ENCODE measurements at places on chromosomes 11 and 22.

DNA sequence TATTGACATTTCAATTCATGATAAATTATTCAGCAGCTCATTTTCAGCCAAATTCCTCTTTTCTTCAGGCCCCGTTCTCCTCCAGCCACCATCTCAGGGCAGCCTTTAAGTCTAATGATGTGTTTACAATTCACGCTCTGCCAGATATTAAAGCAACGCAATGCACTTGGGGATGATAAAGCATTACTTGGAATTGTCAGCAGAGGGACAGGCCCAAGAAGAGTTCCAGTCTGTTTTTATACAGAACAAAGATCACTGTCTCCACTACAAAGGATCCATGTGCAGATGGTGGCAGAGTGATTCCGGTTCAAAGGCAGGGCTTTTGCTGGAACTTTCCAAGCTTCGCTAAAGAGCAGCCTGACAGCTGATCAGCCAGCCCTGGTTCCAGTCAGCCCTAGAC is 13.6 kb upstream of the GALNT18 start:
- H3K27me3 ChIP-seq = no peaks in the 10 kb centered on the region
- H3K27ac ChIP-seq = no peak overlapping the region
- H3K4me3 ChIP-seq = no peak overlapping the region

DNA sequence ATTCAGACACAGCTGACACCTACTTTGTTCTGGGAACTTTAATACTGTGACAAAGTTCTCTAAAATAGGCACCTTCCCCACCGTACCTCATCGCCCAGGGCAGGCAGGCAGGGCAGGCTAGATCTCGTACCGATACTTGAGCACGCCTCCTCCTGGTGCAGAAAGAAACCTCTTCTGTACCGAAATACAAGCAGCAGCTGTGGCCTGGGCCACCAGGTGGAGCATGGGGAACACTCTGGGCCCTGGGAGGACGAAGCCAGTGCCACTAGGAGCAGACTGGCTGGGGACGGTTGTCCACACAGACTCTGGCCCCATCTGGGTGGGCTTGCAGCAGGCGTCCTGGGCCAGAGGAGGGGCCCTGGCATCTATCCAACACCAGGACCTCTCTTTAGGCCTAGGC is 12.8 kb downstream of the PMM1 start:
- no peaks in the 10 kb centered on the region for H3K27me3 ChIP-seq
- H3K36me3 ChIP-seq = no peaks in the 10 kb centered on the region
- no peak overlapping the region for H3K27ac ChIP-seq

DNA sequence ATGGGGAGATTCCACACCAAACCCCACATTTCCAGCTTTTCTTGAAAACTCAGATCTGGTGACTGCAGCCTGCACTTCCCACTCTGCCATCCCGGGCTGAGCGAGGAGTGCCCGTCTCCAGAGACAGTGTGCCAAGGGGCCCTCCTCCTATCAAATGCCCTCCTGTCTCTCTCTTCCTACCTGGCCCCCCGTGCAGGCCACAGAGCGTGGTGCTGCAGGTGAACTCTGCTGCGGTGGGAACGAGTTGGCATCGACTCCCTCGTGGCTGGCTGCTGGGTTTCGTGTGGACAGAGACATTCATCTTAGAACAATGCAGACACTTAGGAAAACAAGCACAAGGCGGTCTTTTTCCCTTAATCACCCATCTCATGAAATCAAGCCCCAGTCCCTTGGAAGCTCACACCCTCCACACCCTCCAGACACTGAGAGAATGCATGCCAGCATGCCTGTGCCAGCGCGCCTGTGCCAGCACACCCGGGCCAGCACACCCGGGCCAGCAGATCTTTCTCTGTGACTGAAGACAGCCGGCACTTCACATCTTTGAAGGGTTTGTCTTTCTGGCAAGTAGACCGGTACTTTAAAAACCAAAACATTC is 65.0 kb downstream of the PARVB start:
- H3K27ac ChIP-seq = no peak overlapping the region
- no peaks in the 10 kb centered on the region for H3K36me3 ChIP-seq
- DNase-seq = no peak
- H3K4me1 ChIP-seq = no peaks in the 10 kb centered on the region

DNA sequence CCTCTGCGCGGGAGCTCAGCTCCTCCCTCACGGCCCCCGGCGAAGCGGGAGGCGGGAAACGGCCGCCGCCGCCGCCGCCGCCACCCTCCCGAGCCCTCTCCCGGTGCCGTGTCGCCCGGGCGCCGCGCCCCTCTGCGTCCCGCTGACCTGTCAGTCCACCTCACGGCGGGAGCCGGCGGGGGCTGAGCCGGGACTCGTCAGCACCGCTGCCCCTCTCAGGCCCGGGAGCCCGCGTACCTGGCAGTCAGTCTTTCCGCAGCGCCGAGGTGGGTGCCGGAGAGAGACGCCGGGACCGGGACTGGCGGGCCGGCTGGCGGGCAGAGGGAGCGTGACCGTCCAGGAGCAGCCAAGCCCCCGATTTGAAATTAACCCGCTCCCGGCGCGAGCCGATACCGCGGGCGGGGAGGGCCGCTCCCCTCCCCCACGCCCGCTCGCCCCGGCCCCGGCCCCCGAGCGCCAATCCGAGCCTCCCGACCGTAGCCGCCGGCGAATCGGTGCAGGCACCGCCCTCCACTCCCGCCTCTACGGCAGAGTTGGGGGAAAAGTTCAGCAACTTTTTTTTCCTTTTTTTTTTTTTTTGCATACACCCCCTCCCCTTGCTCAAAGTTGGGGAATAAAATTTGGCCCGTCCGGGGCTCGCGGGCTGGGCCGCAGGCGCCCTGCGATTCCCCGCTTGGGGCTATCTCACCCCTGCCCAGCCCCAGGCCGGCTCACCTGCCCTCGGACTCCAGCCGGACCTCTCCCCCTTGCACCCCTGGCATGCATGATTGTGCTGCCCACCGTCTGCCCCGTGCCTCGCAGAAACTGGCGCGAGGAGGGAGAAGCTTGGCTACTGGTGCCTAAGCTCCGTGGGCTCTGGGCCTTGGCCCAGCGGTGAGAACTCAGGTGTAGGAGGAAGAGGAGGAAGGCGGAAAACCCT is 774 bp upstream of the E2F8 start:
- peak overlapping the region; percentile 54 for H3K4me3 ChIP-seq
- DNase-seq = peak; percentile 73
- H3K27me3 ChIP-seq = peaks cover 3% of the 10 kb centered on the region
- H3K4me1 ChIP-seq = no peaks in the 10 kb centered on the region
- peak overlapping the region; percentile 63 for H3K27ac ChIP-seq

GRCh38 chr11:93895106-93895862 is 44.9 kb upstream of the VSTM5 start:
- no peaks in the 10 kb centered on the region for H3K36me3 ChIP-seq
- peak; percentile 81 for DNase-seq
- no peaks in the 10 kb centered on the region for H3K4me1 ChIP-seq
- H3K27me3 ChIP-seq = no peaks in the 10 kb centered on the region

DNA sequence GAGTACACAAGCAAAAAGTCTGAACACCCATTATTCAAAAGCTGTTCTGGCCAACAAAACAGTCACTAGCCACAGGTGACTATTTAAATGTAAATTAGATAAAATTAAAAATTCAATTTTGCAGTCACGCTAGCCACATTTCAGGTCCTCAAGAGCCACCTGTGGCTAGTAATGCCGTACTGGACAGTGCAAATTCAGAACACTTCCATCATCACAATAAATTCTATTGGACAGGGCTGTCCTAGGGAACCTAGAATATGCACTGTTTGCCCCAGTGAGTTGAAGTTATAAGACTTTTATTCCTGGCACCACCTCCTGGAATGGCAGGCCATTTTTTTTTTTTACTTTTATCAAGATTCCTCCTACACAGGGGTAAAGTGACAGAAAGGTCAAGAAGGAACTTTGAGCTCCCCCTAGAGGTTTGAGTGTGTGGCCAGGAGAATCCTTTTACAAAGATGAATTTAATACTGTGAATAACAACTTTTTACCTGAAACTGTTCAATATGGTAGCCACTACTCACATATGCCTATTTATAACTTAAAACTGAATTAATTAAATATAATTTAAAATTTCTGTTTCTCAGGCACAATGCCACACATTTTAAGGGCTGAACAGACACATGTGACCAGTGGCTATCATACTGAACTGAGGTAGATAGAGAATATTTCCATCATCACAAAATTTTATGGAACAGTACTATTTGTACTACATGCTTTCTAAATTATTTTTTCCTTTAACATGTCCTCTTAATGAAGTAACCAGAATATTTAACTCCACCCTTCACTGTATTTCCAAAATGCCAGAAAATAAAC is 6.5 kb downstream of the MSANTD2 start:
- H3K27ac ChIP-seq = no peak overlapping the region
- DNase-seq = peak; percentile 77
- H3K4me1 ChIP-seq = no peaks in the 10 kb centered on the region

- H3K36me3 ChIP-seq = no peaks in the 10 kb centered on the region
- no peak overlapping the region for H3K4me3 ChIP-seq
- H3K27ac ChIP-seq = no peak overlapping the region
- no peak for DNase-seq
- no peaks in the 10 kb centered on the region for H3K4me1 ChIP-seq
- no peaks in the 10 kb centered on the region for H3K27me3 ChIP-seq
Measured at GRCh38 chr11:56848141-56848809, 99.8 kb upstream of the OR9G4 start.

GRCh38 chr11:116468699-116469098 is 304.1 kb downstream of the BUD13 start:
- H3K27ac ChIP-seq = no peak overlapping the region
- no peak for DNase-seq
- no peaks in the 10 kb centered on the region for H3K27me3 ChIP-seq

DNA sequence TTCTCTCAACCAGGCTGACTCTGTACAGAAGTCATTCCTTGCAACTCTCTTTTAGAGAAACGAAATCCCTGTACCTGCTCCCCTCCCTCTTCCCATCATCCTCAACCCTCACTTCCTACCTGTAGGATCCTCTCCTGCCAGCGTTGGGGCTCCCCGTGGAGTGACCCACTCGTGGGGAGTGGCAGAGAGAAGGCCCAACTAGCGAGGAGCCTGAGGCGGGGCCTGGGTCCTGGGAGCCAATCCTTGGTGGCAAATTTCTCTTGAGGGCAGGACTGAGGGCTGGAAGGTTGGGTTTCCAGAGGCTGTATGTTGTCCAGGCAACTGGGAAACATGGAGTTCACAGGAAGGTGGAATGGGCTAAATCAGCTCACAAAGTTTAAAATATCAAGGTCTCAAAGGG is 10.4 kb downstream of the NHERF4 start:
- H3K36me3 ChIP-seq = no peaks in the 10 kb centered on the region
- no peak overlapping the region for H3K4me3 ChIP-seq

DNA sequence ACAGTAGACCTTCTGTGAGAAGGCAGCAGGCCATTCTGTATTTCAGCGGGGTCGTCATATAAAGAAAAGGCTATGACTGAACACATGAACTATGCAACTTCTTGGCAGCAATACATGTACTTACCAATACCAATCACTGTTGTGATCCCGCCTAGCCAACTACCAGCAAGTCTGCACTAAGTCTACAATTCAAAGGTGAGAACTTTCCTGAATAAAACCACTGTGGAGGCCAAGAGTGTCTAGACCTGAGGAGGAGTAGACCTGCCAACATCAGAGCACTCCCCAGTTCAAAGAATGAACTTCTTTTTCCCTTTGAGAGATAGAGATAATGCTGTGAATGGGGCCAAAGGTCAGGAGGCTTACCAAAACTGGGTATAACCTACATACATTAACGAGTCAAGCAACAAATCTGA is 108.2 kb downstream of the SIK3 start:
- no peaks in the 10 kb centered on the region for H3K36me3 ChIP-seq
- no peak overlapping the region for H3K27ac ChIP-seq
- H3K4me3 ChIP-seq = no peak overlapping the region
- H3K27me3 ChIP-seq = no peaks in the 10 kb centered on the region

DNA sequence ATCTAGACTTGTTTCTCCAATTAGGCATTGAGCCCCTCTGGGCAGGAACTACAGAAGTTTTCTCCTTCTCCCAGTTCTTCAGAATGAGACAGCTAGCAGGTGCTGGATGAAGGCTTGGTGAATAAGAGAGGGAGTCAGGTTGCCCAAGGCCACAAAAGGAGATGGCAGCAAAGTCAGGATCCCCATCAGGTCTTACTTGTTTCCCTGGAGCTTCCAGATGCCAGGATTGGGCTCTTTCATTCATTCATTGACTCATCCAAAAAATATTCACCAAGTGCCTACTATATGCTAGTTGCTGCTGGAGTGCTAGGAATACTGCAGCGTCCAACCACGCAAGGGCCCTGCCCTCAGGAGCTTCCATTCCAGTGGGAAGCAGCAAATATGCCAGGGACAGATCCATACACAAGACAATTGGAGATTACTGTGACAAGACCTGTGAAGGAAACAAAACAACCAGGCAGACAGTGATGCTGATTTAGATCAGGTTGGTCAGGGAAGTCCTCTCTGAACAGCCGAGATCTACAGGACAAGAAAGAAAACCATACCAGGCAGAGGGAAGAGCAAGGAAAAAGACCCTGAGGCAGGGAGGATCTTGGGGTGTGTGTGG is 24.6 kb upstream of the LMO1 start:
- no peak overlapping the region for H3K4me3 ChIP-seq
- no peaks in the 10 kb centered on the region for H3K27me3 ChIP-seq

DNA sequence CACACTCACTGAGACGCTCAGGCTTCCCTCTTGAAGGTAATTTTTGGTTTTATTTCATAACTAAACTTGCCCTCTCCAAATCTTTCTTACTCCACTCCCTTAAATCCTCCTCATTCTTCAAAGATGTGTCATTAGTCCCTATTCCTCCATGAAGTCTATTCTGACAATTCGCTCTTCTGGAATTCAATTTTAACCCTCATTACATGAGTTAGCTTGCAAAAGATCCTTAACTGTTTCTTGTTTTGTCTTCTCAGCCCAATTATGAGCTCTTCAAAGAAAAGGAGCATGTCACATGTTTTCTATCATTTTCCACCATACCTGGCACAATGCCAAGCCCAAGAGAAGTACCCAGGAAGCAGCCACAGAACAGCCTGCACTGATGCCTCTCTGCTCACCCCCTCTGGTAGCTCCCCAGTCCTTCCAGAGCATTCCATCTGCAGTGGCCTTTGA is 13.0 kb downstream of the GALNT18 start:
- H3K27me3 ChIP-seq = no peaks in the 10 kb centered on the region
- DNase-seq = no peak
- no peaks in the 10 kb centered on the region for H3K4me1 ChIP-seq
- H3K4me3 ChIP-seq = no peak overlapping the region
- H3K36me3 ChIP-seq = no peaks in the 10 kb centered on the region

- no peaks in the 10 kb centered on the region for H3K27me3 ChIP-seq
- H3K4me3 ChIP-seq = no peak overlapping the region
- H3K4me1 ChIP-seq = peaks cover 5% of the 10 kb centered on the region
- H3K27ac ChIP-seq = no peak overlapping the region
Measured at GRCh38 chr11:45859661-45860140, 12.4 kb downstream of the CRY2 start.

- DNase-seq = no peak
- no peak overlapping the region for H3K27ac ChIP-seq
- H3K4me3 ChIP-seq = no peak overlapping the region
- no peaks in the 10 kb centered on the region for H3K36me3 ChIP-seq
- no peaks in the 10 kb centered on the region for H3K4me1 ChIP-seq
Measured at GRCh38 chr22:42844756-42845155, 12.3 kb downstream of the ARFGAP3 start.
